ENCODE measurements at places on chromosomes 1 and 21.

DNA sequence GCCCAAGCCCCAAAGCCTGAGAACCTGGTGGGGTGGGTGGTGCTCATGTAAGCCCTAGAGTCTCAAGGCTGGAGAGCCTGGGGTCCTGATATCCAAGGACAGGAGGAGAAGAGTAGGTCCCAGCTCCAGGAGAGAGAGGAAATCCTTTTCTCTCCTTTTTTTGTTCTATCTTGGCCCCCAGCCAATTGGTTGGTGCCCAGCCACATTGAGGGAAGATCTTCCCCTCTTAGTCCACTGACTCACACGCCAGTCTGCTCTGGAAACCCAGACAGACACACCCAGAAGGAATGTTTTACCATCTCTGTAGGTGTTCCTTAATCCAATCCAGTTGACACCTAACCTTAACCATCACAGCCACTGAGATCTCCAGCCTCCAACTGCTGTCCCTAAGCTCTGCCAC is 16.2 kb upstream of the LIN9 start:
- no peak for DNase-seq

GRCh38 chr1:91651661-91652071 is 151.0 kb downstream of the CDC7 start:
- DNase-seq, result no peak

DNA sequence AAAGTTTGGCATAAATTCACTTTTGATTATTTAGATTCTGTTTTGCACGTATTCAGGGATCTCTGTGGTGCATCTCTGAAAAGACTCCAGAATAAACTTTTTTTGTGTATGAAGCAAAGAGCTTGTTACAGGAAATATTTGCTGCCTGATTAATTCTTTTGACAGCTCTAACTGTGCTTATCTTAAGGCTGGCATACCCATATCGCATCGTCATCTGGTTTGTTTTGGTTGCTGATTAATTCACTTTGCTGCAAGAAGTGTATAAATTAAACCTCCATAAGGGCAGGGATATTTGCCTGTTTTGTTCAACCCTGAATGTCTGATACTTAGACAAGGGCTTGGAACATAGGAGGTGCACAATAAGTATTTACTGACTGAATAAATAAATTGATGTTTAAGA is 17.5 kb upstream of the DUSP10 start:
- DNase-seq, result no peak

- DNase-seq, result no peak
These were observed 44.1 kb downstream of the NIBAN1 start for GRCh38 chr1:184930232-184930631.

DNA sequence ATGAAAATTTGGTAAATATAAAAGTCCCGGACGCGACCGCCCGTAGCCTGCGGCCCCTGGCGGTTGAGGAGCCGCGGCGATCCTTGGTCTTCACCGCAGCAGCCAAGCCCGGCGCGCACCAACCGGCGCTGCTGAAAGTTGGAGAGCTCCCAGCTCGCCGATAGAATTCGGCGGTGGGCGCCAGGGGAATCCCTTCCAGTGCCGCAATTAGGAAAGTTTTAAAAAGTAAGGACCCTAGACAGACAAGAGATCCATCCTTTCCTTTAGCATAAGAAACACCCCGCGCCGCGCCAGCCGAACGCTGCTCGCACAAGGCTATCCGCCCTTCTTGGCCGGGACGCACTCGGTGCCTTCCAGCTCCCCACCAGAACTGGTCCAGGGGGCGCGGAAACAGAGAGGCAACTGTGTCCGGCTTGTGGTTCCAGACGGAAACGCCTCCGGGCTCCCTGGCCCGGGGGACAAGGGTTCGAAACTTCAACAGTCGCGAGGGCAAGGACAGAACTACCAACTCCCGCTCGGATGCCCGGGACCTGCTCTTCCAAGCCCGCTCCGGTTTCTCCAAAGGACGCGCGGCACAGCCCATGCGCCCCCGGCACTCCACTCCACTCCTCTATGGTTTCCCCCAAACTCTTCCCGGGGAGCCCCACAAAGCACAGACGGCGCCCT is 1.7 kb downstream of the FAM78B start:
- no peak for DNase-seq

DNA sequence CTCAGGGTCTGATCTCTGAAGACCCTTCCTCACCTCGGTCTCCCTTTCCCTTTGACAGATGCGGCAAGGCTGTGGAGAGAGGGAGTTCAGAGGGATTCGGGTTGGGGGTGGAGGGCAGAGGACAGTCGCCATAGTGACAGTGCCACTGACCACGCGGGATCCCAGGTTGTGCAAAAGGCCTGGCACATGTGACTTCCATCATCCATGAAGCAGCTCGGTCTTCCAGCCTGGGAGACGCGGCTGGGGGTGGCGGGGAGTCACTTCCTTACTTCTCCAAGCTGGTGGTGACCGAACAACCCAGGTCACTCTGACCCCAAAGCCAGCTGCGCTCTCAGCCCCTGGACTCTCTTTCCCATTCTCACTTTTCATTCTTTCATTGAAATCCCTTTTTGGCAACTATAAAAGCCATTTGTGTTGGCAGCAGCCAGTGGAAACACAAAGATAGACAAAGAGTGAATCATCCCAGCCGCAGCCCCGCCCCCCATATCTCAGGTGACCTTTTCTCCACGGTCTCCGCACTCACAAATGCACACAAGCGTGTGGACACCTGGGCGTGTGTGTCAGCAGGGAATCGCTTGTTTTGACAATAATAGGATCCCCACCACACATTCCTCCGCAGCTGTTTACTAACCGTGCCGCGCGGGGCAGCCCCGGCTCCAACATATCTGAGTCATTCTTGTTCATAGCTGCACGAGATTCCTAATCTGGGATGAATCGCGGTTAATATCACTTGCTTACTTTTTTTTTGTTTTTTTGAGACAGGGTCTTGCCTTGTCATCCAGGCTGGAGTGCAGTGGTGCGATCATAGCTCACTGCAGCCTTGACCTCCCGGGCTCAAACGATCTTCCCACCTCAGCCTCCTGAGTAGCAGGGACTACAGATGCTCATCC is 68.3 kb downstream of the DHRS3 start:
- DNase-seq, result no peak

GRCh38 chr1:83676106-83676505 is 322.8 kb downstream of the TTLL7 start:
- no peak for DNase-seq

GRCh38 chr1:197688233-197688632 is 87.0 kb downstream of the DENND1B start:
- no peak for DNase-seq

GRCh38 chr21:42567214-42567555 is 53.5 kb downstream of the SLC37A1 start:
- no peak for DNase-seq

DNA sequence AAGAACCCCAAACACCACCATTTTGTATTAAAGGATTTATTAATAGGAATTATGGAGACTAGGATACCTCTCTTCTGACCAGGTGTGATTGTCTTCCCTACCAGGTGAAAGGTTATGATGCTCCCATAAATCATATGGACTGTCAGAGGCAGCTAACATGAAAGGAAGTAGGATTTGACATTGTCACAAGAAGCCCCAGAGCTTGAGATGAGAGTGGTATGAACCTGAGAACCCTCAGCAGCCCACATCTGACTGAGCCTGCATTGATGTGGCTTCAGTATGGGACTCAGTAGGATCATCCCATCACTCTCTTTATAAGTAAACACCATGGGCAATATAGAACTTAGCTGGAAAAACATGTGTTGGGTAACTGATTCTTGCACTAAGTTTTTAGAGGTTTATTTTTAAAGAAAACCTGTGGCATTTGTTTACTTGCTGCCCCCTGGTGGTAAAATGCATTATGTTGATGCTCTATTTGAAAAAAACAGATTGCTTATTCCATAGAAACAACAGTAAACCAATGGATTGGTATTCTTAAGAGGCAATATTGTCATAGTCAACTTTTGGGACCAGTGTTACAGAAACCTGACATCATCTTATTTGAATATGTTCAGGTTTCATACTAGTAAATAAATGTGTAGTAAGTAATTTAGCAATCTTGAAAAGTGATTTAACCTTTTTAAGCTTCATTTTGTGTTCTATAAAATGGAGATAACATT is 16.6 kb upstream of the CACYBP start:
- DNase-seq, result no peak

- no peak for DNase-seq
These were observed 23.2 kb downstream of the MYBPH start for GRCh38 chr1:203152158-203153034.

GRCh38 chr1:43143441-43143888 is 28.6 kb downstream of the EBNA1BP2 start:
- DNase-seq, result no peak

DNA sequence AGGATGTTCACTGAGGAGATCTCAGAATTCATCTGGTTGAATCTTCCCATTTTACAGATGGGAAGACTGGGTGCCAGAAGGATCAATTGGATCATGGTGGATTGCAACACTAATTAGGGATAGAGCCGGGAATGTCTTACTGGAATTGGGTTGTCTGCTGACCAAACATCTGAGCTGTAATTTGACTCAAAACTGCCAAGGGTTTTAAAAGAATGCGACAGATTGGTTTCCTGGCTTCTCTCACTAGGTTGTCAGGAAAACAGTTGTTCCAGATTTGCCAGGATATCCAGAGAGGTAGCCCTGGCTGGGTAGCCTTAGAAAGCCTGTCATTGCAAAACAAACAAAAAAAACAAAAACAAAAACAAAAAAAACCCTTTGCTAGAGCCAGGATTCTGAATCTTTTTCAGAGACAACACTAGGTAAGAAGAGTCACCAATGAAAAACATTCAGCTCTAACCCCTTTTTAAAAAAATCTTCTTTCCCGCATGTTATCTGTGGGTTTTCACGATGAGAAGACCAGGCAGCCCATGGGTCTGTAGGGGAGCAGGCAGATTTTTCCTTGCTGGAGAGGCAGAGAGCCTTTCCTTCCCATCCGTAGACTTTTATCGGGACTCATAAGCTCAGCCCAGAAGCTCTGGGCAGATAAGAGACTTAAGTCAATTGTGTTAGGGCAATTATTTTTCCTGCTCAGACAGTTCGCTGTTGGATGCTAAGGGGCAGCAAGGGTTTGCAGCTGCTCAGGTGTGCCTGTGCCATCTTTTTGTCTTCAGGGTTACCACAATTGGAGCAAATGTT is 418.9 kb downstream of the PRDM2 start:
- DNase-seq, result no peak

DNA sequence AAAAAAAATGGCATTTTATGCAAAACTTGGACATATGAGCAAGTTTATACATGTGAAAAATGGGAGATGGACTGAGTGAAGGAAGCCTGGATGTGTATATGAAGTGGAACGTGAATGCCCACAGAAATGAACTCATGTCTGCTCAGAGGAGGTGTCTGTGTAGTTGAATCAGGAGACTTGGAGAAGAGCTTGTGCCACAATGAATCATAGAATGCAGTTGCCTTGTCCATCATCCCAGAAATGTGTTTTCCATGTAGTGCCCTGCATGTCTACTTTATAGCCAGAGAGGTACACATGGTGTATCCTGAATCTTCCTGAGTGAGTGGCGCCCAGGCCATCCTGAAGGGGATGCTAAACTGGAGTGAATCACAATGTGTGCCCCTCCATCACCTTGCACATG is 2.6 kb upstream of the ILDR2 start:
- DNase-seq, result no peak

DNA sequence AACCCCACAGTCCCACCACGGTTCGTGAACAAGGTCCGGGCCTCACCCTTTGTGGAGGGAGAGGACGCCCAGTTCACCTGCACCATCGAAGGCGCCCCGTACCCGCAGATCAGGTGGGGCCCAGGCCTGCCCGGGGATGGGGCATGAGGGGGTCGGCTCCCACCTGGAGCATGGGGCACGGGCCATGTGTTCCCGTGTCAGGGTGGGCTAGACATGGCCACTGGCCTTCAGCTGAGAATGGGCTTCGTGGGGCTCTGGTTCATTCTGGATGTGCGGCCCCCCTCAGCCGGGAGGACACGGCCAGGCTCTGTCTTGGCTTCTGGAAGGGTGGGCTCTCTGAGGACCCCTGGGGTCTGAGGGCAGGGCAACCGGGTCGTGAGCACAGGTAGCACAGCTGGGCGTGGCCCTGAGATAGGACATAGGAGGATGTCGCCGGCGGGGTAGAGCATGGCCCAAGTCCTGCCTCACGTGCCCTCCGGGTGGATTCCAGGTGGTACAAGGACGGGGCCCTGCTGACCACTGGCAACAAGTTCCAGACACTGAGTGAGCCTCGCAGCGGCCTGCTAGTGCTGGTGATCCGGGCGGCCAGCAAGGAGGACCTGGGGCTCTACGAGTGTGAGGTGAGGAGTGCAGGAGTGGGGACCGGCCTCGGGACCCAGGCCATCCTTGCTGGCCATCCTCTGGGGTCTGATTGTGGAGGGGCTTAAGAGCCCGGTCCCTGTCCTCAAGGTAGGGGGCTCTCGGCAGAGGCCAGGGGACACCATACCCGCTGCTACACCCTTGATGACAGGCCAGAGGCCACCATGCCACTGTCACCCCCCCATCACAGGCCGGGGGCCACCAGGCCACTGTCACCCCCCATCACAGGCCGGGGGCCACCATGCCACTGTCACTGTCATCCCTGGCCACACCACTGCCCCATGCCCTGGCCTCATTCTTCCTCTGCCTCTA is 55.5 kb downstream of the TRIM11 start:
- no peak for DNase-seq

DNA sequence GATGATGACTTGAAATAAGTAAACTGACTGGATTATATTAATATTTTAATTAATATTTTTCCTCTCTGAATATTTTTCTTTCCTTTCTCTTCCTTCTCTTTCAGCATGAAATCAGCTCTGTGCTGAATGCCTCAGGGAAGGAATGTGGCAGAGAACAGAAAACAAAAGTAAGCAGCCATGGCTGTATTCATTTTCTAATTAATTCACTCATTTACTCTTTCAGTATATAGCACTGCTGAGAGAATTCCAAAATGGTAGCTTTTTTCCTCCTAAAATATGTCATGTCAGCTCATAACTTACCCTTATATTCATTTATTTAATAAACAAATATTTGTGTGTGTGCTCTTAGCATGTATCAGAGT is 522.5 kb downstream of the PTPRC start:
- no peak for DNase-seq

DNA sequence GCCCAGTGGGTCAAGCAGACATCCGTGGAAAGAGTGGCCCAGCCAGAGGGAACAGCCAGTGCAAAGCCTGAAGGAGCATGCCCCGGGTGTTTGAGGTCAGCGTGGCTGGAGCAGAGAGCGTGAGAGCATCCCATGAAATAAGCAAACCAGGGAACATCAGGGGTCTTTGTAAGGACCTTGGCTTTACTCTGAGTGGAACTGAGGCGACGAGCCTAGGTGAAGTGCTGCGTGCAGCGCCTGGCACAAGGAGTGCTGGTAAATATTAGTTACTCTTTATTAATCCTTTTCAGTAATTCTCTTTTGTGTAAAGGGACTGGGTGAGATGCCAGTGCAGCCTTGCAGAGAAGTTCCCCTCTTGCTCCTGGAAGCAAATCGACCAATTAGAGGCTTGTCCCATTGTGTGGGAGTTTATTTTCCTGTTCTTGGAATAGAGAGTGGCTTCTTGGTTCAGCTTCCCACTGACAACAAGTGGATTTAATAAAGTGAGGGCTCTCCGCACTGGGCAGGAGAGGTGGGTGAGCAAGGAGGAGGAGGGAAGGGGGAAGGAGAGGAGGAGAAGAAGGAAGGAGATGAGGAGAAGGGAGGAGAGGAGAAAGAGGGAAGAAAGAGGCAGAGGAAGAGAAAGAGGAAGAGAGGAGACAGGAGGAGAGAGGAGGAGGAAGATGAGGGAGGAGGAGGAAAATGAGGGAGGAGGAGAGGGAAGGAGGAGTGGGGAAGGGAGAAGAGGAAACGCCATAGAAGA is 37.6 kb upstream of the DISP3 start:
- DNase-seq, result no peak
